Activated naive CD8-positive, alpha-beta T cell treated with anti-CD3 and anti-CD28 coated beads, Interleukin-2, amount 10 ng/mL, durations not matched to agents 7 days and 5 days (primary cell): ENCODE measurements at places on chromosomes 3 and 15.

- no peak for DNase-seq
Observed at GRCh38 chr3:19901337-19901736, 32.7 kb downstream of the EFHB start.

GRCh38 chr3:5194801-5195509 is 7.4 kb downstream of the EDEM1 start:
- DNase-seq: no peak

DNA sequence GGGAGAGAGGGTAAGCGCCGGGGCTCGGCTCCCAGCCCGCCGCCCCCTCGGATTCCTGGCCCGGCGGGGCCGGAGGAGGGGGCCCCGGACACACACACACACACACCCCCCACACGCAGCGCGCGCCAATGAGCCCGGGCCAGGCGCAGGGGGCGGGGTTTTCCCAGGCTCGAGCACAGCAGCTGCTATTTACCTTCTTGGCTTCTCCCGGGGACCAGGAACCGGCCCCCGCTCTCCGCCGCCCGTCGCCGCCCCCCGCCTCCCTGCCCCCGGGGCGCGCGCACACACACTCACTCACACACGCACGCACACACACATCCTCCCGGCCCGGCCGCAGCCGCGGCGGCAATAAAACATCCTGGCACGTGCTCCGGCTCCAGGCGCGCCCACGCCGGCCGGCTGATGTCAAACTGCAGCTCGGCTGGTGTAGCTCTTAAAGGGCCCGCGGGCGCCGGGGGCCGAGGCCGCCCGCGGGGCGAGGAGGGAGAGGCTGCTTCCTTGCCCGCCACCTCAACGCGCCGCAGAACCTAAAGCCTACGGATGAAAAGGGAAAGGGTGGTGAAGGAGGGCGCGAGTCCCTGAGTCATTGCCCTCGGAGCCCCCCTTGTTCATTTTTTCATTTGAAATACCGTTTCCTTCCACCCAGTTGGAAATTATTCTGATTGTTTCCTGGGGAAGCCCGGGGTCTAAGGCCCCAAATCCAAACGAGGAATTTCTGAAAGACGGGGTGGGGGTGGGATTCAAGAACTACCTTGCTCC is 1.0 kb upstream of the HES1 start:
- peak; percentile 82 for DNase-seq

- DNase-seq: peak; percentile 67
Observed at GRCh38 chr3:48232734-48233133, 8.2 kb upstream of the ZNF589 start.

GRCh38 chr3:99873269-99874102 is 55.8 kb downstream of the CMSS1 start:
- DNase-seq: no peak

- DNase-seq: no peak
Observed at GRCh38 chr15:69590932-69591524, 138.4 kb downstream of the RPLP1 start.

DNA sequence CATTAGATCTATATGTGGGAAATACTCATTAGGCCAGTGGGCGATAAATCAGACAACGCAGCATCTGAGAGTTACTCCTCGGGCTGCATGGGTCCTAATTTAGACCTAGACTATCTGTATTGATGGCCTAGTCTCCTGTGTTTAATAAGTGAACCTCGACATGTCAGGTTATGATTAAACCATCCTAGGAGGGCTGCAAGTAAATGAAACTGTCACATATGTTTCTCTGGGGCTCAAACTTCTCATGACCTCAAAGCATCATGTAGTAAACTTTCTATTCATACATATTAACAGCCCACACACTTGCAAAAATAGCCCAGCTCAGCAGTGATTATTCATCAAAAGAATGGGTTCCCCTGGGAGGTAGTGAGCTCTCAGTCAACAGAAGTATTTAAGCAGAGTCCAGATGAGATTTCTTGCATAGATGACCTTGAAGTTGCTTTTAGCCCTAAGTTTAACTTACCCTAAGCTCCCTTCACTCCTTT is 51.6 kb downstream of the RAB11A start:
- no peak for DNase-seq

- DNase-seq: no peak
Observed at GRCh38 chr3:124385996-124386395, 344.3 kb upstream of the UMPS start.
